Activated CD4-positive, alpha-beta memory T cell treated with anti-CD3 and anti-CD28 coated beads for 36 hours (primary cell): ENCODE measurements at places on chromosomes 1 and 21.

DNA sequence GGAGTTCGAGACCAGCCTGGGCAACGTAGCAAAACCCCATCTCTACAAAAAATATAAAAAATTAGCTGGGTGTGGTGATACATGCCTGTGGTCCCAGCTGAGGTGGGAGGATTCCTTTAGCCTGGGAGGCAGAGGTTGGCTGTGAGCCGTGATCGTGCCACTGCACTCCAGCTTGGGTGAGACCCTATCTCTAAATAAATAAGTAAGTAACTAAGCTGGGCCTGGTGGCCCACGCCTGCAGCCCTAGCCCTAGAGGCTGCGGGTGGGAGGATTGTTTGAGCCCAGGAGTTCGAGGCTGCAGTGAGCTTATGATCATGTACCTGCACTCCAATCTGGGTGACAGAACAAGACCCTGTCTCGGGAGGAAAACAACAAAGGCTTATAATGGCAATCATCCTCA is 4.6 kb downstream of the CLIC4 start:
- DNase-seq, result no peak

- DNase-seq, result no peak
These were observed 119.0 kb upstream of the USP24 start for GRCh38 chr1:55334160-55334559.

DNA sequence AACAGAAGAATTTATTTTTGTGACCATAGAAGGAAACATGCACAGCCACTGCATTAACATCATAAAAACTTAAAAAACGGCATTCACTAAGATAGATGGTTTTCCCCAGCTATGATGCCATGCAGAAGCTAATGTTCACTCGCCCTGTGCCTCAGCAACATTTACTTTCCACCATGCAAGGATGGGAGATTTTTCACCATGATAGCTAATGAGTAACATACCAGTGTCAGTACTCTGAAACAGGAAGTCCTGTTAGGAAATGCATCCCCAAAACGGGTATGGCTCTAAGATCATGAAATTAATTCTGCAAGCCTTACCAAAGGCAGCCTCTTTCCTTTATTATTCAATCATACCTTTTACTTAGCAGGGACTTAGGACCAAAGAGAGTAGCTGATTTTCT is 17.5 kb upstream of the VAMP3 start:
- no peak for DNase-seq

- no peak for DNase-seq
These were observed 33.6 kb downstream of the TYW3 start for GRCh38 chr1:74766579-74766978.

GRCh38 chr21:14817311-14817710 is 247.5 kb downstream of the NRIP1 start:
- DNase-seq, result no peak

- DNase-seq, result no peak
These were observed 39.3 kb downstream of the NAV1 start for GRCh38 chr1:201578008-201578888.

DNA sequence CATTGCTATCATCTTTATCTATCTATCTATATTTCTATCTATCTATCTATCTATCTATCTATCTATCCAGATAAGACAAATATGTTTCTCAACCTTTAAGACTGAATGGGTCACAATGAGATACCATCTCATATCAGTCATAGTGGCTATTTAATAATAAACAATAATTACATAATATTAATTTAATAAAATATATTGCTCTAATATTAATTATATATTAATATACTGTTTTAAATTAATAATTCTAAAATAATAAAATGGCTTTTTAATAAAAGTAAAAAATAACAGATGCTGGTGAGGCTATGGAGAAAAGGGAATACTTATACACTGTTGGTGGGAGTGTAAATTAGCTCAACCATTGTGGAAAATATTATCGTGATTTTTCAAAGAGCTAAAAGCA is 13.0 kb upstream of the PLPPR4 start:
- DNase-seq, result no peak

DNA sequence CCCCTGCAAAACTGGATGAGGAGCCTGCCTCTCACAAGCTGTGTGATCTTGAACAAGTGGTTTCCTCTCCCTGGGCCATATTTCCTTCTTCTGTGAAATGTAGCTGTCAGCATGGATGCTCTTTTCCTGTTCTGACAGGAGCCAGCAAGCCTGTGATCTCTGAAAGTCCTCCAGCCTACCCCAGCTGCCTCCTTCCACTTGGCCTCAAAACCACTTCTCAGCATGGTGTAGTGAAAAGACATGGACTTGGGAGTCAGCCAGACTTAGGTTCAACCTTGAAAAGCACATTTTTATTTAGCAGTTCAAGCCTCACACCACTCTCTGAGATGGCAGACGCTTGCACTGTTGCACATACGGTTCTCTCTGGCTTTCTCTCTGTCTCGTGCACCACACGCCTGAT is 292.9 kb upstream of the DUSP10 start:
- DNase-seq, result no peak
